ENCODE measurements at places on chromosomes 1 and 21.

- no peak for DNase-seq
These were observed 82.3 kb downstream of the DENND1B start for GRCh38 chr1:197692965-197693364.

- no peak for DNase-seq
These were observed 241.8 kb upstream of the POGK start for GRCh38 chr1:166597516-166597915.

GRCh38 chr21:41374867-41375533 lies 13.2 kb downstream of the MX2 start:
- DNase-seq, result no peak

DNA sequence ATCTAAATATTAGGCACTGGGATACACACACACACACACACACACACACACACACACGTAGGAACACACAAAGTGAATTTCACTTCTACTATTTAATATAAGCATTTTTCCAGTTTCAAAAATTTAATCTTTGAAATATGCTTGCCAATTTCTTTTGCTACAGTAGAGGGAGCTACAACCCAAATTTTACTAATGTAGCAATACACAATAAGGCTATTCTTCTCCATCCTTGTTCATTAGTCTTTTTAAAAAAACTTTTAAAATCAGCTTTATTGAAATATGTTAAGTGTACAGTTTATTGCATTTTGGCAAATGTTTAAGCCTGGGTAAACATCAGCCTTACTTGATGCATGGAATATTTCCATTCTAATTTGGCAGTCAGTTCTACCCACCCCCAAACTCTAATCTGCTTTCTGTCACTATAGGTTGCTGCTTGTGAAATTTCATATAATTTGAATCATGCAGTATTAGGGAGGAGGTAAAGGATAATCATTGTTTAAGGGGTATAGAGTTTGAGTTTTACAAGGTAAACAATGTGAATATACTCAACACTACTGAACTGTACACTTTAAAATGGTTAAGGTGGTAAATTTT lies 93.0 kb upstream of the TENT5C start:
- no peak for DNase-seq

DNA sequence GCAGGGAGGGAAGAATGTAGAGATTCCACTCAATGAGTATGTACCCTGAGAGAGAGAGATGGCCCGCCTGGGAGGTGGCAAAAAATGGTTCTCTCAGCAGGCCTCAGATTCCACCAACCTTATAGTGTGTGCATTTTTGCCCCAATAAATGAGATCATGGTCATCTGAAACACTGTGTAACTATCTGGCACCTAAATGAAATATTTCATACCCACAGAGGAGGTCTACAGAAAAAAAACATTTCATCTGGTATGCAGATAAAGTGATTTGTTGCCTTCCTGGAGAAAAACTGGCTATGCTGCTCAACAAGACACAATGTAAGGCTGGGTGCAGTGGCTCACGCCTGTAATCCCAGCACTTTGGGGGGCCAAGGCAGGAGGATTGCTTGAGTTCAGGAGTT lies 4.9 kb downstream of the TMCO2 start:
- DNase-seq, result no peak

- DNase-seq, result no peak
These were observed 130.7 kb downstream of the ACTL8 start for GRCh38 chr1:17885663-17886320.

- no peak for DNase-seq
These were observed 83.6 kb upstream of the SLC25A33 start for GRCh38 chr1:9455487-9456234.

DNA sequence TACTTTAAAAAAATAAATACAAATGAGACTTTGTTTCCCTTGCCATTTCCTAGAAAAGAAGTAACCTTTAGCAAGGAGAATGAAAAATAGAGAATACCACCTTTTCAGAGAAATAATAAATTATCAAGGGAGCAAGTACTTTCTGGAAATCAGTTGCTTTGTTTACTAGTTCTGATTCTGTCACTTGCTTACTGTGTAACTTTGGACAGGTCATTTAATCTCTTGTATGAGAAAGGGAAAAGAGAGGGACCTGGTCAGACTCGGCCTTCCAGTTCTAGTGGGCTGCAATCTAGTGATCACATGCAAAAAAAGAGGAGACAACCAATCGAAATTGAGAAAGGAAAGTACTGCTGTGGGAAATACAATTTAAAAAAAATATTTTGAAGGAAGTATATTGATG lies 34.2 kb downstream of the KCTD3 start:
- DNase-seq, result no peak
